Ureter (tissue), 1 donor: ENCODE measurements at places on chromosomes 12 and 14. TPM values are rescaled to one million over a fixed set of nuclear protein-coding genes. Genes with fewer than 3 reads are reported as not detected.

IL31 gene
- not detected for total RNA-seq

NELL2 gene
- 8.1 TPM for total RNA-seq

LRTM2 gene
- not detected for total RNA-seq

PITPNM2 gene
- 17.5 TPM for total RNA-seq

TOMM20L gene
- total RNA-seq = not detected

CAND1 gene
- total RNA-seq = 141 TPM

NPAS3 gene
- total RNA-seq = 2.3 TPM

GLIPR1L1 gene
- not detected for total RNA-seq

TBX5 gene
- total RNA-seq = 0.10 TPM

TMTC1 gene
- 48.3 TPM for total RNA-seq

YLPM1 gene
- total RNA-seq = 110 TPM

PLEKHG7 gene
- total RNA-seq = 4.2 TPM

CLEC1B gene
- not detected for total RNA-seq

INHBC gene
- not detected for total RNA-seq

PRIMA1 gene
- total RNA-seq = 5.9 TPM

MEG3 gene
- total RNA-seq = 77.9 TPM

ARF6 gene
- total RNA-seq = 75.5 TPM

MYBPC1 gene
- 1.6 TPM for total RNA-seq

ACVRL1 gene
- 46.8 TPM for total RNA-seq

IFT43 gene
- total RNA-seq = 39.9 TPM

LDHB gene
- 614 TPM for total RNA-seq

EGLN3 gene
- total RNA-seq = 59.5 TPM

FAM90A1 gene
- total RNA-seq = 0.65 TPM

CD69 gene
- 10.7 TPM for total RNA-seq

MFAP5 gene
- 17.0 TPM for total RNA-seq

GLT1D1 gene
- 0.94 TPM for total RNA-seq

SIRT4 gene
- total RNA-seq = not detected

BRI3BP gene
- total RNA-seq = 6.8 TPM

HOXC12 gene
- not detected for total RNA-seq

ASCL1 gene
- total RNA-seq = not detected

RPS6KA5 gene
- 19.7 TPM for total RNA-seq

RPGRIP1 gene
- total RNA-seq = 0.49 TPM

PPP2R3C gene
- total RNA-seq = 23.0 TPM

RAD52 gene
- total RNA-seq = 24.0 TPM

TBC1D30 gene
- 24.2 TPM for total RNA-seq

TPH2 gene
- total RNA-seq = not detected

RTN1 gene
- 5.2 TPM for total RNA-seq

SERPINA6 gene
- not detected for total RNA-seq

ISM2 gene
- 3.5 TPM for total RNA-seq

ADAM21 gene
- not detected for total RNA-seq

KLHL33 gene
- 0.26 TPM for total RNA-seq

FGF23 gene
- not detected for total RNA-seq

VDR gene
- total RNA-seq = 12.6 TPM

FBXO34 gene
- 52.0 TPM for total RNA-seq

GYS2 gene
- 0.16 TPM for total RNA-seq

CMA1 gene
- total RNA-seq = 2.2 TPM

SLC25A29 gene
- total RNA-seq = 58.4 TPM

IFI27 gene
- total RNA-seq = 62.6 TPM

MANSC4 gene
- total RNA-seq = not detected

KRT6A gene
- 28.7 TPM for total RNA-seq

MPHOSPH9 gene
- 30.4 TPM for total RNA-seq

MGP gene
- total RNA-seq = 500 TPM

RDH16 gene
- 0.83 TPM for total RNA-seq

CLEC7A gene
- 9.0 TPM for total RNA-seq

ETNK1 gene
- total RNA-seq = 74.4 TPM

ERGIC2 gene
- 88.8 TPM for total RNA-seq

AVPR1A gene
- total RNA-seq = 17.2 TPM

COX14 gene
- total RNA-seq = 58.9 TPM
